ENCODE measurements at places on chromosomes 7 and 10. TPM values are rescaled to one million over a fixed set of nuclear protein-coding genes. Genes with fewer than 3 reads are reported as not detected.

Gene SAP25
- total RNA-seq = 0.60 TPM

DNA sequence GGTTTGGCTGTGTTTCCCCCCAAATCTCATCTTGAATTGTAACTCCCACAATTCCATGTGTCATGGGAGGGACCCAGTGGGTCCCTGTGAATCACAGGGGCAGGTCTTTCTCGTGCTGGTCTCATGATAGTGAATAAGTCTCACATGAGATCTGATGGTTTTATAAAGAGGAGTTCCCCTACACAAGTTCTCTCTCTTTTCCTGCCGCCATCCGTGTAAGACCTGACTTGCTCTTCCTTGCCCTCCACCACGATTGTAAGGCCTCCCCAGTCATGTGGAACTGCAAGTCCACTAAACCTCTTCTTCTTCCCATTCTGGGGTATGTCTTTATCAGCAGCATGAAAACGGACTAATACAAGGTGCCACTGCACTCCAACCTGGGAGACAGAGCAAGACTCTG lies 329.2 kb downstream of the TNS3 start:
- DNase-seq = no peak
- H3K4me1 ChIP-seq = peaks cover 17% of the 10 kb centered on the region
- H3K36me3 ChIP-seq = no peaks in the 10 kb centered on the region

DNA sequence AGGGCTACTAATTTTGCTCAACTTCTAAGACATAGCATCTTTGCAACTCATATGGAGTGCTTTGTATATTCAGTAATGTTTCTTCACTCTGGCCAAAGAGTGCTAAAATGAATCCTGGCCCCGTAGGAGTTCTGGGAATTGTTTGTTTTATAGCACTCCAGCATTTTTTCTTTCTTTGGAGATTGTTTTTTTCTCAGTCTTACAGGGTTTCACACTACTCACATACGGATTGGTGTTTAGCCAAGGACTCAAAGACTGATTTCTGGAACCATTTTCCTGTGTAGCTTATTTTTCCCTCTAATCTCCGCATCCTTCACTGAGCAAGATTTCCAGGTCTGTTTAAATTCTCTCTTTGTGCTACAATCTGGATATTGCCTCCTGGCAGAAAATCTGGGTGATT lies 6.4 kb downstream of the TAS2R41 start:
- no peaks in the 10 kb centered on the region for H3K4me1 ChIP-seq
- no peak overlapping the region for H3K27ac ChIP-seq
- 0 out of 2 replicates have a peak, but pooled peaks cover 3% of the 10 kb centered on the region for H3K27me3 ChIP-seq
- DNase-seq = no peak
- no peak overlapping the region for H3K4me3 ChIP-seq

Gene VENTX
- not detected for total RNA-seq

DNA sequence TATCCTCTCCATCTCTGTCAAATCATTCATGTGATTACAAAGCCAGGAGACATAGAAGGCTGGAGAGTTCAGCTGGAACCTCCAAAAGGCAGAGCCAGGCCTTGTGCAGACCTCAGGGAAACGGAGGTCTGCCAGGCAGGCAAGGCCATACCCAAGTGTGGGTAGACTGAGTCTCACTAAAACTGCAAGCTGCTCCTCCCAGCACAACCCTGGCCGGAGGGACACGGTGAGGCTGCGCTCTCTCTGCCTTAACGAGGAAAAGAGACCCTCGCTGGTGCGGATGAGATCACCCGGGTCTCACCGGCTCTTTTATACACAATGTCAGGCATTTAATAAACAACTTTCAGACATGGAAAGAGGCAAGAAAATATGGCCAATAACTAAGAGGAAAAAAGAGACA lies 66.1 kb upstream of the INPP5A start:
- DNase-seq = no peak
- H3K36me3 ChIP-seq = no peaks in the 10 kb centered on the region
- no peaks in the 10 kb centered on the region for H3K4me1 ChIP-seq
- H3K4me3 ChIP-seq = no peak overlapping the region
- H3K27me3 ChIP-seq = no peaks in the 10 kb centered on the region

GRCh38 chr10:90967865-90968264 lies 47.0 kb upstream of the ANKRD1 start:
- no peak overlapping the region for H3K27ac ChIP-seq
- H3K4me3 ChIP-seq = no peak overlapping the region
- no peaks in the 10 kb centered on the region for H3K27me3 ChIP-seq
- H3K36me3 ChIP-seq = no peaks in the 10 kb centered on the region
- no peak for DNase-seq

Gene ABCB1
- total RNA-seq = 3.0 TPM

GRCh38 chr10:17349717-17350116 lies 104.7 kb downstream of the ST8SIA6 start:
- no peak for DNase-seq
- no peaks in the 10 kb centered on the region for H3K36me3 ChIP-seq
- no peak overlapping the region for H3K27ac ChIP-seq
- H3K4me3 ChIP-seq = no peak overlapping the region
- H3K27me3 ChIP-seq = peaks cover 6% of the 10 kb centered on the region
- no peaks in the 10 kb centered on the region for H3K4me1 ChIP-seq

DNA sequence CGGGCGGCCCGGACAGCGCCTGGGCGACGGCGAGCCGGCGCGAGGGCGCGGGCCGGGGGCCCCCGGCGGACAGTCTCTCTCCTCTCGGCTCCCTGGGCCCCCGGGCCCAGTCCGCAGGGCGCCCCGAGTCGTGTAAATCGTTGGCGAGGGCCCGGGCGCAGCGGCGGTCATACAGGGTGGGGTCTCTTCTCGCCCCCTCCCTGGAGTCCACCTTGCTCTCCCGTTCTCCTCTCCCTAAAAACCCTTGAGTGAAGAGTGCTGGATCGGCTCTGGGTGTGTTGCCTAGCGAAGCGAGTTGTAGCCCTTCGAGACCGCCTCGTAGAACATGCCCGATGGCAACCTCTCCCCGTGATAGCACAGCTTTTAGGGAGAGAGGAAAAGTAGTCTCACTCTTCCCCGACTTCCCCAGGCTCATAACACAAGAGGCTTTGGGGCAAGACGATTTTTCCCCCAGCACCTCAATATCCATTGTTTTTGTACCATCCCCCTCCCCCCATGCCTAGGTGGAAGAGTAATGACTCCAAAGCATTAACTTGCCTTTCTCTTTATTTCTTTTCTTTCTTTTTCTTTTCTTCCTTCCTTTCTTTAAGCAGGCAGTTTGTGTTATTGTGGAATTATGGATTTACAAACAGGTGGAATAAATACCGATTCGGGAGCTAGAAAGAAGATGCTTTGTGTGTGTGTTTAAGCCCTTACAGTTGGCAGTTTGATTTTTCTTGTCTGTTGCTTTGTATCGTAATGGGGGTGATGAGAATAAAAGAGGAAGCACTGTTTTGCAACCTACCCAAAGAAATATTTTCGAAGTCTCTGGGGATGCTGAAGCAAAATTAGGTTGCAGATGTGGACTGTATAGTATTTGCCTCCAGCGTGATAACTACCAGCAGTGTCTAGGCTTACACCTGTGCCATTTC lies 822 bp downstream of the SHOC2 start:
- H3K27ac ChIP-seq = peak overlapping the region; percentile 83
- H3K27me3 ChIP-seq = no peaks in the 10 kb centered on the region
- H3K4me3 ChIP-seq = peak overlapping the region; percentile 89
- DNase-seq = peak; percentile 69
- peaks cover 37% of the 10 kb centered on the region for H3K4me1 ChIP-seq

Data from SJSA1 (cell line).